Activated CD4-positive, alpha-beta T cell treated with anti-CD3 and anti-CD28 coated beads for 36 hours (primary cell): ENCODE measurements at places on chromosomes 7 and 10.
A peak's percentile ranks its signal among the peaks of the same experiment; 100 is the strongest.

GRCh38 chr10:86946213-86947155 is 10.9 kb downstream of the MMRN2 start:
- DNase-seq: no peak

DNA sequence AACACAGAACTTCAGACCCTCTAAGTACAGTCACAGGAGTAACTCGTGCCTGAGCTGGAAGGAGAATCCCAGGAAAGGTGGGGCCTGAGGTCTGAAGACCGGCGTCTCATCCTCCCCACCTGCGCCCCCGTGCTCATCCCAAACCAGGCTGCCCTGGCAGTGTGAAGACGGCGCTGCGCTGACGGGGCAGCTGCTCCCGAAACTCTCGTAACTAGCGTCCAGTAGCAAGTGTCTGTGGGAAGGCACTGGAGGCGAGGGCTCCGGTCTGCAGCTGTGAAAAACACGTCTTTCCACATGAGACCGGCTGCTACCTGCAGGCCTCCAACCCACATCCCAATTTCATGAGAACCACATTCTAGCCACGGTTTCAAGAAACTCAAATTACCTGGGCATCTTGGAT is 136.6 kb upstream of the RNF32 start:
- DNase-seq: no peak

GRCh38 chr7:39615350-39615975 is 7.9 kb upstream of the RALA start:
- DNase-seq: no peak

GRCh38 chr10:4013651-4014121 is 228.7 kb upstream of the KLF6 start:
- DNase-seq: peak; percentile 86

GRCh38 chr10:122151121-122151694 is 119.9 kb upstream of the BTBD16 start:
- DNase-seq: no peak

- DNase-seq: no peak
Measured at GRCh38 chr10:44020322-44021111, 364.4 kb downstream of the CXCL12 start.
